Caudate nucleus (tissue), 63 donors: ENCODE measurements at places on chromosomes 5 and 9.

DNA sequence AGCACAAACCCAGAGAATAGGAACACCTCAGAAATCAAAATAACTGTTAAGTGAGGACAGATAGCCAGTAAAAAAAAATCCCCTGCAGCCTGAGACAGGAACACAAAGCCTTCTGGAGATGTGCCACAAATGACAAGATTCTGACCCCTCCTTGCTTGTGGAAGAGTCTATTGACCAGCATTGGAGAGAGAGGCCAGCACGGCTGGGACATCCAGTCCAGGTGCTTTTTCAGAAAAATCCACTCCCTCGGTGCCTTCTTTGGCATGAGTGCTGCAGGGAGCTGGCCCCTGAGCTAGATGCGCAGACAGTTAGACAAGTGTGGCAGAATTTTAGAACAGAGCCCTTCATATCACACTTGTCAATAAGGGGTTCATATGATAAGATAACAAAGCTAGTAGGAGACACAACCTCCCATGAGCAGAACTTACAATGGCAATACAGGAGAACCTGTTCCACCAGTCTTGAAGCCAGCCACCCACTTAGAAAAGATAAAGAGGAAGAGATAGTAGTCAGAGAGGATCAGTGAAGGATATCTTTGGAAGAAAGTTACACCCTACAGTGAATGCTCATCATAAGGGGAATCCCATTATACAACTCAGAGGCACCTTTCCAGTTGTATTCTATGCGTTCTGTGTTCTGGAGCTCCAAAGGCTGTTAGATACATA is 298.4 kb downstream of the TLE1 start:
- DNase-seq = no peak

DNA sequence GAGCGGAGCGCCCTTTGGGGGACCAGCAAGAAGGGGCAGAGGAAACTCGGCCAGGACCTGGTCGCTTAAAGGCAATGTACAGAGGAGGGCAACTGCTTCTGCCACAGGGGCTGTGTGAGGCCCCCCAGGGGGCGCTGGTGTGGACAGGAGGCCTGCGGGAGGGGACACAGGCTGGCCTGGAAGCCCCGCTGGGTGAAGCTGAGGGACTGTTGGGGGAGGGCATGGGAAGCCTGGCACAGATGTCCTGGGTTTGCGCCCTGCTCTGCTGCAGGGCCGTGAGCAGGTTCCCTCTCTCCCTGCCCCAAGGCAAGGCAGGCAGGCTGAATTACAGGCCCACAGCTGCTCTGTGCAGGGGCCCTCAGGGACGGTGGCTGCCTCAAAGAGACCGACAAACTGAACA is 5.4 kb downstream of the MED22 start:
- no peak for DNase-seq

- DNase-seq = no peak
Observed at GRCh38 chr9:16293610-16294009, 576.9 kb downstream of the BNC2 start.

- no peak for DNase-seq
Observed at GRCh38 chr9:138078846-138079245, 201.3 kb downstream of the CACNA1B start.

DNA sequence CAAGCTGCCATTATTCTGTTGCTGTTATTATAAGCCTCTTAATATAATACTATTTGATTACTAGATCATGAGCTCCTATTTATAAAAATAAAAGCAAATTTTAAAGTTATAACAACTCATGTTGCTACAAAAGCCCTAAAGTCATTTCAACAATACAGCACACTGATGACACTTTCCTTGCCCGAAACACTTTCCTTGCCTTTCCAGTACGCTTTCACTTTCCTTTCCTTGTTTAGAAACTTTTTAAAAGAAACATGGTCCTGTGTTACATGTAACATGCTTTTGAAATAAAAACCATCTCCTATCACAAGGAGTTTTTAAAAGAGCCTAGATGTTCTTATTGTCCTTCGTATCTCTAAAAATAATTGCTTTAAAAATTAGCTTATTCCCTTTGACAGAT is 688.4 kb downstream of the PTPRD start:
- DNase-seq = no peak

- no peak for DNase-seq
Observed at GRCh38 chr5:3601061-3601710, 5.6 kb downstream of the IRX1 start.

- no peak for DNase-seq
Observed at GRCh38 chr5:2311851-2312250, 429.1 kb upstream of the IRX4 start.

DNA sequence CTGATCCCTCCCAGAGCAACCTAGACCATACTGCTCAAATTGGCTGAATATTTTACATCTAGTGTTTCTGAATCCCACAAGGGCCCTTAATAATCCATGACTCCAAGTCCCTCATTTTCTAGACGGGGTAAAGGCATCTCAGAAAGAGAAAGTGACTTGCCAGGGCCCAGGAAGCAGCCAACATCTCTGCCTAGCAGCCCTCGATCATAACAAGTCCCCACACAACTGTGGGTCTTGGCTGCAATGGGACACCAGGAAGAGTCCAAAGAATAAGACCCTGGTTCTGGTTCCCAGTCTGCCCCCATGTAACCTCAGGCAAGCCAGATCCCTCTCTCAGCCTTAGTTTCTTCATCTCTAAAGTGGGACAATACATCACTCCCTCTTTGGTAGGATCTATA is 6.3 kb downstream of the ANXA6 start:
- DNase-seq = no peak

DNA sequence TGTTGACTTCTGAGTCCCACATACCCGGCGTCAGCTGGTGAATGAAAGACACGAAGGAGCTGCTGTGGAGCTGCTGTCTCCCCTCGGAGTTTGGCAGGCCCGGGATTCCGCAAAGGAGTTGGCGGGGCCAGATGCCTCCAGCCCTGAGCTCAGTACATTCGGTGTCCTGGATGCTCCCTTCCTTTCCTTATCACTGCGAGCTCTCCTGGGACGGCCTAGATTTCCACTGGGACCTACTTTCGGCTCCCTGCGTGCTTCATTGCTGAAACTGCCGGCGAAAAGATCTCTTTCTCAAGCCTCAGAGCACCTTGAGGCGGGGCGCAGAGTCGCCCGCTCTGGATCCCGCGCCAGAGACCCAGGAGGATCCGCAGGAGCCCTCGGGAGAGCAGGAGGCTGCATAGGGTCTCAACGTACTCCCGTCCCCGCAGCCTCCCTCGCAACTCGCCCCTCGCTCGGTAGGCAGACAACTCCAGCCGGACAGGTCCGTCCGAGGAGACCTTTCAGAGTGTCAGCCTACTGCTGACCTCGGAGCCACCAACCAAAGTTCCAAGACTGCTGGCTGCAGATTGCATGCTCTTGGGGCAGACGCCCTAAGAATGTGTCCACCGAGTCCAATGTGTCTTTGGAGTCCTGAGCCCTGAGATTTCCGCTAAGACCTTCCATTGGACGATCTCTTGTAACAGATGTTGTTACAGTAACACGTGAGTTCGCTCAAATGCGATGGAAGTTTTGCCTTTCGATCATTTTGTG is 6.1 kb downstream of the ANXA2R start:
- no peak for DNase-seq

- no peak for DNase-seq
Observed at GRCh38 chr9:426264-426663, 211.6 kb downstream of the DOCK8 start.

GRCh38 chr5:115313052-115313451 is 16.6 kb upstream of the CCDC112 start:
- DNase-seq = no peak

- DNase-seq = no peak
Observed at GRCh38 chr5:77876862-77877502, 100.8 kb upstream of the TBCA start.

- DNase-seq = no peak
Observed at GRCh38 chr9:1938135-1938534, 77.0 kb upstream of the SMARCA2 start.

GRCh38 chr9:125998837-125999503 is 251.8 kb downstream of the PBX3 start:
- DNase-seq = no peak

DNA sequence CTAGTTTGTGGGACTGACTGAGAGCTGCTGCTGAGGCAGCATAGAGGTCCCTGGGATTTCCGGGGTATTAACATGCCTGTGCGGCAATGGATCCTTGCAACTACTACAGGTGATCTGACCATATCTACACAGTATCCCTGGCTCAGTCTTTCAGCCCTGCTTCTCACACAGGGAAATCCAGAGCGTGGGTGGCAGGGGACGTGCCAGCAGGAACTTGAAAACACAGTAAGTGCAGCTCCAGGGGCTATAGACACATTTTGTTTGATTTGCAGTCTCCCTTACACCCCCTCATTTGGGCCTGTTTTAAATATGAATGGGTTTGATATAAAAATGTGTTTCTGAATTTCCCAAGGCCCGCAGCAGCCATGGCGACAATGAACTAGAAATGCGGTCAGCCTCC is 209.5 kb downstream of the DCP2 start:
- no peak for DNase-seq

GRCh38 chr9:78806492-78807160 is 509.7 kb downstream of the PSAT1 start:
- DNase-seq = no peak

DNA sequence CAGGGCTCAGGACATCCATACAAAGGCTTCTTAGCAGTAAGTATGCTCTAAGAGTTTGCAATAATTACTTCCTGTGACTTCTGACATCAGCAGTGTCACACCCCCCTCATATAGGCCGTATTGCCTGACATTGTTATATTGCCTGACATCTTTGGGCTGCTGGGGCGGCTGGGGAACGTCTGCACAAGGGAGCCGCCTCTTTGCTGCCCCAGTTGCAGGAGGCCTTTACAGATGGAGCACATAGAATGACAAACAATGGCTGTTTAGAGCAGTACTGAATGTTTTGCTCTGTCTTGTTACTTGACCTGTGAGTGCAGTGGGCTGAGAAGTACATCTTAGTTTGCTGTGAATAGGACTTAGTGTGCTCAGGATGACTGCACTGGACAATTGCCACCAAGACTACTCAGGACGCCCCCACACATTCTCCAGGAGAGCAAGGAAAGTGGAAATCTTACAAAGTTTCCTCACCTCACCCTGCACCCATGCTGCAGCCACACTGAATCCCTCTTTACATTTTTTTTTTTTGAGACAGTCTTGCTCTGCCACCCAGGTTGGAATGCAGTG is 65.4 kb upstream of the SPOCK1 start:
- no peak for DNase-seq

DNA sequence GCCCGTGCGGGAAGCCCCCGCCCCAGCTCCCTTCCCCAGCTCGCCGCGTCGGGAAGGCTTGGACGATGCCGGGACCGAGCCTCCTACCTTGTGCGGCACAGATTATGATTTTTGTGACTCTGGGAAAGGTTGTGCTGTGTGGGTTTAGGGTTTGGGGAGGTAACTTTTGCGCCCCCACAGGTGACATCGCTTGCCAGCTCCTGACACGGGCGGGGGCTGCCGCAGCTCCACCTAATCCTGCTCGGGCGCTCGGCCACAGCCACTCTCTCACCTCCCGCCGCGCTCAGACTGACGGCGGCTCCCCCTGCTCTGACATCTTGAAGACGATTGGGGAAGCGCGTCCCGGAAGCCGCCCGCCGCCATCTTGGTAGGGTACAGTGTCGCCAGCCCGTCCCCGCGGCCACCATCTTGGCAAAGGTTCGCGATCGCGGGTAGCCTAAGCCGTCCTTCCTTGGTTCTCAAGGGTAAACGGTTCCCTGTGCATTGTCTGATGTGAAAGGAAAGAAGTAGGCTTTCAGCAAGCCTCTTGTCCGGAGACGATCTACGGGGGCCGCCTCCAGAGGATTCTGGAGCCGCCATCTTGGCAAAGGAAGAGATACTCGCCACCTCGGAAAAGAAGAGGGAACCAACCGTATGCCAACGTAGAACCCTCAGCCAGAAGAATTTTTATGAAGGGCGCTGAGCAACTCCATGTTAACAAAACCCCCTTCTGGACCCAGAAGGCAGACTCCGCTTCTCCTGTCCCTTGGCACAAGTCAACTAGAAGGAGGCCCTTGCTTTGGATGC is 1.8 kb upstream of the NR3C1 start:
- DNase-seq = peak; percentile 77

GRCh38 chr5:93250424-93250823 is 330.6 kb downstream of the NR2F1-AS1 start:
- no peak for DNase-seq

GRCh38 chr9:136582977-136583735 is 37.3 kb upstream of the NOTCH1 start:
- DNase-seq = peak; percentile 70

DNA sequence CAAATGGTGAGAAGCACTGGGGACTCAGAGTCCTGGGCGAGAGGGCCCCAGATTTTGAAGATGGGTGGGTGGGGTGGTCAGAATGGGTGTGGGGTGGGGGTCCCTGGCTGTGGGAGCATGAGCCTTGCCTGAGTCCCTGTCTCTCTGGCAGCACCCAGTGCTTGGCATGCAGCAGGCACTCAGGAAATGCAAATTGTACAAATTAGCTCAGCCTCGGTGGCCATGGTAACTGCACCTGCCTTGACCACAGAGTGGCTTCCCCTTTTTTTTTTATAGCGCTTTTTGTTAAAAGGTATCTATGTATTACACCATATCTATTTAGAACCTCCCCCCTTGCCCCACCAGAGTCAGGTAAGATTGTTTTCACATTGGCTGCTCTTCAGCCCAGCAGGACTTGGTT is 19.2 kb upstream of the PITX1 start:
- DNase-seq = no peak

DNA sequence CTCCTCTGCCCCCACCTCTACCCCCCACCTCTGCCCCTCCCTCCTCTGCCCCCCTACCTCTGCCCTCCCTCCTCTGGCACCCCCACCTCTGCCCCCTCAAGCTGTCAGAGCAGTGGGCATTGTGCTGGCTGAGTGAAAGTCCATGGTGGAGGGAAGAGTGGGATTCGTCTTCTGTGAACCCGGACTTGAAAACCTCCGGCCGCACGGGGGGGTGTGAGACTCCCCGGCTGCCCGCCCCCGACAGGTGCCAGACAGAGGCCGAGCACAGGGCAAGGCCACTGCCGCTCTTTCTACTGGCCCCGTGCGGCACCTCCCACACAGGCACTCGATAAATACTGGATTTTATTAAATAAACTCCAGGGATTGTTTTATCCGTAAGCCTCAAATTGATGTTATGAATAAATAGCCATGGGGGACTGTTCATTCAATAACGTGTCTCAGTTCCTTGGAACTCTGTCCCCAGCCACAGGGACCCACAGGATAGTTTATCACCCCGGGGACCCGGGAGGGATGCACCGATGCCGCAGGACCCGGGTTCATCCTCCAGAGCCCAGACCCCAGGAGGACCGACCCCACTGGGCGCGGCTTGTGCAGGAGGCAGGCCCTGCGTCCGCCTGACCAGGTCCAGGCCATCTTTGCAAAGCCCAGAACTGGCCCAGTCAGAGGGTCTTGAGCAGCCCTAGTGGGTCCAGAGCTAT is 2.6 kb upstream of the QRFP start:
- no peak for DNase-seq

- DNase-seq = no peak
Observed at GRCh38 chr5:14405267-14405666, 176.3 kb upstream of the OTULINL start.
